ENCODE measurements at places on chromosomes 13 and 19. TPM values are rescaled to one million over a fixed set of nuclear protein-coding genes. Genes with fewer than 3 reads are reported as not detected.

OR7G3 gene
- total RNA-seq: not detected

ERF gene
- 64.5 TPM for total RNA-seq

OR7G2 gene
- total RNA-seq: not detected

CEACAM8 gene
- not detected for total RNA-seq

PSG5 gene
- total RNA-seq: not detected

SIAH3 gene
- 0.02 TPM for total RNA-seq

FLT1 gene
- total RNA-seq: 0.65 TPM

ZC3H13 gene
- total RNA-seq: 39.6 TPM

DNA sequence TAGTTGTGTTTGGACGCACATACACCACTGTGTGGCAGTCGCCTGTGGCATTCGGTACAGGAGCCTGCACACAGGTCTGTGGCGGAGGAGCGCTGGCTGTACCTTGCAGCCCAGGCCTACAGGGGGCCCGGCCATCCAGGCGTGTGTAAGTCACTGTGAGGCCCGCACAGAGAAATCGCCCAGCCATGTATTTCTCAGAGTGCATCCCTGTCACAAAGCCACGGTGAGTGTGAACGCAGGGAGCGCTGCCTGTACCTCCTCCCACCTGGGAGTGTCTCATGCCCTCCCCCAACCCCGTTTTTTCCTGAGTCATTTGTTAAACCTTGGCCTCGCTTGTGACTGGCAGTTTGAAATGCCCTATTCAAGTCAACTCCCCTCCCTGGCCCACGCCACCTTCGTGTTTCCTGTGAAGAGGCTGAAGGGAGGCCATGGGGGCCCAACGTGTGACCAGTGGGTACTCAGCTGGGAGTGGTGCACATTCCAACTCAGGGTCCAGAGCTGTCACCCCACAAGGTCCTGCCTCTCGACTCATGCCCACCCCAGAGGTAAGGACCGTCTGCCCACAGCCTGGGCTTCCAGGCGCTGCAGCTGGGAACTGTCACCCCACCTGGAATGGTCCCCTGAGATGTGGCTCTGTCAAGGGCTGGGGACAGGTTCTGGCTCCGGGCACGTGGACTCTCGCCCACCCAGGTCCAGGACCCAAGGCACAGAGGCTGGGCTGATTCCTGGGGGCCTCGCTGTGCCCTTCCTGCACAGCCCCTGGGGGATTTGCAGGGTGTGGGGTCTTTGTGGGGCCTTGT is 11.6 kb upstream of the RASA3 start:
- no peaks in the 10 kb centered on the region for H3K4me1 ChIP-seq
- H3K27ac ChIP-seq: no peak overlapping the region
- no peaks in the 10 kb centered on the region for H3K36me3 ChIP-seq
- no peak overlapping the region for H3K4me3 ChIP-seq
- DNase-seq: peak; percentile 85

DNA sequence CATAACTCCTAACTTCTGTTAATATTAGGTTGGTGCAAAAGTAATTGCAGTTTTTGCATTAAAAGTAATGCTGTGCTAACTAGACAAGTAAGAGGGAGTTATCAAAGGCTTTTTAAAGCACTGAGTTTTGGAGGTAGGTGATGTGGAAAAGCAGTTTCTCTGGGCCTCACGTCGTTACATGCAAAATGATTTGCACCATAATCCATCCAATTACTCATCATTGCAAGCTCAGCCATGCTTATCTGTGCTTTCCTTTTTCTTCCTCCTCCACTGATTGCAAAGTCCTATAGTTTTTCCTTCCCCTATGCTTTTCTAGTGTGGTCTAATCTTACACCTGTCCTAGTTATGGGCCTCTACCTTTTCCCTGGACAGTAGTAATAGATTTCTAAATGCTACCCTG is 35.4 kb upstream of the INTS6 start:
- DNase-seq: no peak
- no peak overlapping the region for H3K4me3 ChIP-seq
- H3K4me1 ChIP-seq: no peaks in the 10 kb centered on the region

- no peak for DNase-seq
- no peaks in the 10 kb centered on the region for H3K4me1 ChIP-seq
- H3K27ac ChIP-seq: no peak overlapping the region
- peaks cover 47% of the 10 kb centered on the region for H3K27me3 ChIP-seq
Observed at GRCh38 chr19:30647891-30648720, 275.9 kb downstream of the ZNF536 start.

- no peak overlapping the region for H3K4me3 ChIP-seq
- no peaks in the 10 kb centered on the region for H3K36me3 ChIP-seq
- no peak overlapping the region for H3K27ac ChIP-seq
- DNase-seq: no peak
- no peaks in the 10 kb centered on the region for H3K27me3 ChIP-seq
Observed at GRCh38 chr13:24223341-24224231, 63.1 kb downstream of the SPATA13 start.

GRCh38 chr13:75651013-75651412 is 14.9 kb downstream of the LMO7 start:
- no peak overlapping the region for H3K27ac ChIP-seq
- no peak overlapping the region for H3K4me3 ChIP-seq
- DNase-seq: no peak
- H3K36me3 ChIP-seq: peaks cover 22% of the 10 kb centered on the region

DNA sequence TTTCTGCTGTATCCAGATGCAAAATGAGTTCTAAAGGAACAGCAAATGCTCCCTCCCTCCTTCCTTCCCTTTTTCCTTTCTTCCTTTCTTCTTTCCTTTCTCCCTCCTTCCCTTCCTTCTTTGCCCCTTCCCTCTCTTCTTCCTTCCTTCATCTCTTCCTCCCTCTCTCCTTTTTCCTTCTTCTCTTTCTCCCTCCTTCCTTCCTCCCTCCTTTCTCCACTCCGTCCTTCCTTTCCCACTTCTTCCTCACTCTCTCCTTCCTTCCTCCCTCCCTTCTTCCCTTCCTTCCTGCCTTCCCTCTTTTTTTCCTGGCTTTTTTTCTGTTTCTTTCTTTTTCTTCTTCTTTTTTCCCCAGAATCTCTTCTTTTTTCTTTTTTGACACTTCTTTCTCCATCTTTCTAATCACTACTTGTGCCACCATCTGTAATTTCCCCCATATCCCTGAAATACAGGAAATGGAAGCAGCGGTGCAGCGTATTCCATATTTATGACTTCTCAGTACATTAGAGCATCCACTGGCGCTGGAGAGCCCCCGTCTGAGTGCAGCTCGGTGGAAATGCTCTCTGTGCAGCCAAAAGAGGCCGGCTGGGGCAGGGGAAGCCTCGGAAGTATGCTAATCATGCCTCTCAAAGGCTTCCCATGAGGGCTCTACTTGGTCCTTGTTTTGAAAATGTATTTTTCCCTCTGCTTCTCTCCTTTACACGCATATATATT is 275.6 kb downstream of the TSHZ3 start:
- no peaks in the 10 kb centered on the region for H3K36me3 ChIP-seq
- no peaks in the 10 kb centered on the region for H3K27me3 ChIP-seq
- no peak for DNase-seq
- no peak overlapping the region for H3K27ac ChIP-seq

GRCh38 chr13:26469602-26470001 is 87.9 kb upstream of the WASF3 start:
- no peaks in the 10 kb centered on the region for H3K4me1 ChIP-seq
- H3K27me3 ChIP-seq: peaks cover 4% of the 10 kb centered on the region
- no peaks in the 10 kb centered on the region for H3K36me3 ChIP-seq
- H3K27ac ChIP-seq: no peak overlapping the region

DNA sequence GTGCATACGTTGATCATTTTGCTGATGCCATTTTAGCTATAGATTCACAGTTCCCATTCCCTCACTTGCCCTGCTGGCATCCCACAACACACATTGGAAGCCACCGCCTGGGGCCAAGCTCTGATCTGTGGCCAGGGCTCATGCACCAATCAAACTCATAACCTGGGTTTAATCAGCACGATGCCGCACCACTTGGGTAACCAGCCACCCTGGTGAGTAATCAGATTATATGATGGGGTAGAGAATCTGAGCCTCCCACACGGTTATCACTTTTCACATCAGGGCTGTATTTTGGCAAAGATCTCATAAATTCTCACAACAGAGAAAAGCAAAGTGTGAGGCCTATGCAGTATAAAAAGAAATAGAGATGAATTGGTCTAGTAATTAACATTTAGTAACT is 66.0 kb upstream of the TNFRSF19 start:
- no peak for DNase-seq
- peaks cover 43% of the 10 kb centered on the region for H3K4me1 ChIP-seq

DNA sequence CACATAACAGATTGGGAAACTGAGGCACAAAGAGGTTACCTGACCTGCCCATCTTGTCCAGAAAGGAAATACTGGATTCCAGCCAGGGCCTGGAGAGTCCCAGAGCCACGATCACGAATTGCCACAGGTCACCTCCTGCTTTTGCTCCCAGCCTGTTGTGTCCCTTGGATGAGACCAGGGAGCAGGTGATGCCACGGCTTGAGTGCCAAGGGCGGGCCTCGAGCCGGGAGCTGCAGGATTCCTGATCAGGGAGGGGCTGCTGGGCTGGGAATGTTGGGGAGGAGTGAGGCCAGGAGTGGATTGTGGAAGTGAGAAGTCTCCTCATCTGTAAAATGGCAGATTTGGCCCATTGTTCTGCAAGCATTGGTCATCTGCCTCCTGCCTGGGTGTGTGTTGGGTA is 29.4 kb downstream of the DNM2 start:
- H3K36me3 ChIP-seq: no peaks in the 10 kb centered on the region
- H3K27ac ChIP-seq: peak overlapping the region; percentile 63
- peak overlapping the region; percentile 25 for H3K4me3 ChIP-seq
- peaks cover 70% of the 10 kb centered on the region for H3K4me1 ChIP-seq

DNA sequence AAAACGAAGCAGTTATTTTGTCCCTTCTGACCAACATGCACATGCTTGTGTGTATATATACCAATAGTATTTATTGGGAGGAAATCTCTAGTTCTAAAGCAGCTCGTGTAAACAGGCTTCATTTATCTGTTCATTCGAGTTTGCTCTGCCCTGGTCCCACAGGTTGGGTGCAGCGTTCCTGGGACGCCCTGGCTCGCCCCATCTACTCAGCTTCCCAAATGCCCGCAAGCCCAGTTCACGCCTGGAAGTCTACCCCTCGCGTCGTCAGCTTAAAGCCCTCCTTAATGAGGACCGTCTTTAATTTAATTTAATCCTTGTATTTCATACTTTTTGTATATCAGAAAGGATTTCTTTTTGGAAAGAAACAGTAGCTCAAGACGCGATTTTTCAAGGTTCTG is 604 bp downstream of the THSD1 start:
- no peaks in the 10 kb centered on the region for H3K27me3 ChIP-seq
- peak overlapping the region; percentile 17 for H3K27ac ChIP-seq
- peak overlapping the region; percentile 78 for H3K4me3 ChIP-seq
- H3K36me3 ChIP-seq: peaks cover 1% of the 10 kb centered on the region

DNA sequence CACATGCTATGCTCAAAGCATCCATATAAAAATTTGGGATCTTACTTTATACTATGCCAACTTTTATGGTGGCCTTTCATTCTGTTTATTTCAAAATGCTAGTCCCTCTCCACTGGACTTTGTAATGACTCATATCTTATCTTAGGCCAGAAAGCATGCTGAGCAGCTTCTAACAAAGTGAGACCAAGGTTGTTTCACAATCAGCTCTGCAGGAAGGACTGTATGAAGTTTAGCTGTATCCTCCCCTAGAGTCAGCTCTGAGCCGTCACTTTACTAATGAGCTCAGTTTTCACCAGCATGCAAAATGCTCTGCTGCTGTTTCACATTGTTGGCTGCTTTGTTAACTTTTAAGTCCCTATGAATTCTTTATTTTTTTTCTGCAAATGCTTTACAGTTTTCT is 1608.8 kb downstream of the OLFM4 start:
- DNase-seq: no peak
- no peak overlapping the region for H3K4me3 ChIP-seq
- H3K27ac ChIP-seq: no peak overlapping the region
- H3K36me3 ChIP-seq: no peaks in the 10 kb centered on the region

DNA sequence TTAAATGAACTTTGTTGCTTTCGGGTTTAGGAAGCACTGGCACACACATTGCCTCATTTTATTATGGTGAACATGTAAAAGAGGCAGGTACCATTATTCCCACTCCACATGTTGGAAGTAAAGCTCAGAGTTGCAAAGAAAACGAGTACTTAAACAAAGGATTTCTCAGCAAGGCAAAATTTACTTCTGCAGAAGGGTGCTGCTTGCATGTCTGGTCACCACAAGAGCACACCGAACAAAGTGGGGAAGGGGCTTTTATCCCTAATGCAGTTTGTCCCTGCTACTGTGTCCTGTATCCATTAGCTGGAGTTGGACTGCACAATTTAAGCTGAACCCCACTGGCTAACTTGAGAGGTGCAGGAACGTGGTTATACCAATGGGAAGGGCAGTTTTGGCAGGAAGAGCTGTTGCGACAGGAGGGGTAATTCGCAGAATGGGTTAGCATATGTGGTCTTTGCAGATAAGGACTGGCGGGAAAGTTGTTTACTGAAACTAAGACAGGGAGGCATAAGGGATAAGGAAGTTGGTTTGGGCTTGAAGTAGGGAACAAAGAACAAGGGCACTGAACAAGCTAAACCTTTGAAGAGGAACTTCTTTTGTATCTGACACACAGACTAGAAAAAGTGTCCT is 545.5 kb downstream of the UQCRFS1 start:
- no peak for DNase-seq
- no peaks in the 10 kb centered on the region for H3K36me3 ChIP-seq
- H3K27ac ChIP-seq: no peak overlapping the region
- H3K4me3 ChIP-seq: no peak overlapping the region

DNA sequence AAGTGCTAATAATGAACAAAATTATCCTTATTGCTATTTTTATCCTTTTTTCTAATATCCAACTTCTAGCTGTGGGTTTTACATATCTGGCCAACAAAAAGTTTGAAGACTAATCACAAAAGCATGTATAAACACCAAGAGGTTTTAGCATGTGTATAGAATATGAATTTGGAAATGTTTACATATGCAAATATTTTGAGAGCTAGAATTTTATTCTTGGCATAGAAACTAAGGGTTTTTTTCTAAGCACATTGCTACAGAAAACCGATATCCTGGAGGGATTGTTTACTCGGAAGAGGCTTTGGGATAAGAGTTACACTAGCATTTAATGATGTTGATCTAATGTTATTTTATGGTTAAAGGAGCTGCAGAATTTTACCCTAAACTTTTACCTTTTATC is 392.1 kb downstream of the EFNB2 start:
- no peaks in the 10 kb centered on the region for H3K36me3 ChIP-seq
- no peak for DNase-seq
- no peaks in the 10 kb centered on the region for H3K27me3 ChIP-seq
- peaks cover 23% of the 10 kb centered on the region for H3K4me1 ChIP-seq
- H3K27ac ChIP-seq: no peak overlapping the region
